Smooth muscle cell of bladder (primary cell): ENCODE measurements at places on chromosomes 2 and 18. TPM values are rescaled to one million over a fixed set of nuclear protein-coding genes. Genes with fewer than 3 reads are reported as not detected.

Gene NEB
- 0.14 and 0.18 TPM in 2 replicates for total RNA-seq

Gene VWA3B
- total RNA-seq: under 0.01 and 0.09 TPM in 2 replicates

Gene HSBP1L1
- total RNA-seq: 9.2 and 9.7 TPM in 2 replicates

Gene LYG1
- 0.18 and 0.43 TPM in 2 replicates for total RNA-seq
